Heart left ventricle (tissue), 16 donors: ENCODE measurements at places on chromosomes 7 and 10.

- DNase-seq = peak; percentile 53
Observed at GRCh38 chr10:74156919-74157289, 5.9 kb downstream of the ADK start.

DNA sequence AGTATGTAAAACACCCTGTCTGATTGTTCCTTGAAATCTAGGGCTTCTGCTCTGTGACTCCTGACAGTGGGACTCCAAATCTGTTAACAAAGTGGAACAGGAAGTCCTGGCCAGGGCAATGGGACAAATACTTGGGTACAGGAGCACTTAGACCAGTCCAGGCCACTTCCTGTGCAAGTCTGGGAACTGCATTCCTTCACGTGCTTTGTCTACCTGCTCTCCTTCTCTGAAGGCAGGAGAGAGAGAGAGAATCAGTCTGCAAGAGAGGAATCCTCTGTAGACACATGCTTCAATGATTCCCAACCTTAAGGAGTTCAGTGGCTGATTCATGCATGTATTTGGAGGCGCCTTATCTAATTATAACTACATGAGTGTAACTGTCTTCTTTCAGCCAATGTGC lies 530.2 kb downstream of the GATA3 start:
- DNase-seq = no peak

DNA sequence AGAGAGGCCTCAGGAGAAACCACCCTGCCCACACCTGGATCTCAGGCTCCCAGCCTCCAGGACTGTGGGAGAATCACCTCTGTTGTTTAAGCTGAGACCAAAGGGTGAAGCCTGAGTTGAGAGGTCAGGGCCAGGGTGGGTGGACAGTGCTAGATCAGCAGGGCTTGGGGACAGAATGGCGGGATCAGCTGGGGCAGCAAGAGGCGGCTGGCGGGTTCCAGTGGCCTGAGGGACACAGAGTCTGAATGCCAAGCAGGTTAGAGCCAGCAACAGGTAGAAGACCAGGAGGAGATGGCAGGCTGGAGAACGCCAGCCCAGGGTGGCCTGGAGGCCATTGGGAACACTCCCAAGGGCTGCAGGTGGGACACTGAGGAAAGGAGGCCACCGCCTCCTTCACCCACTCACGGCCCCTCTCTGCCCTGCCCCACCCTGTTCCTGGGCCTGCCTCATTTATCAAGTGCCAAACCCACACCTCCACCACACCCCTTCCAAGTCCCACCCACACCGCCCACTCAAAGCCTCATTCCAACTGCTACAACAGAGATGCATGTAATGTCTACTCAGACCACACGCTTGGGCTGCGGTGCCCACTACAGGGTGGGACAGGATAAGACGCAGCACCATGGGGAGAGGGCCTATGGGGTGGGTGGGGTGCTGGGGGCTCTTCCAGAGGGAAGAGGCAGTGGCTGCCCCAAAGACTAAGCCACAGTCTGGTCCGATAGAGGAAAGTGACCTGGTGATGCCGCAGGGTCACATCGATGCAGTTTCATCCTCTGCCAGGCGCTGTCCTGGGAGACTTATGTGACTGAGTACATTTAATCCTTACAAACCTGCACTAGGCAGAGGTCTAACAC lies 173.9 kb downstream of the TNS3 start:
- no peak for DNase-seq

- no peak for DNase-seq
Observed at GRCh38 chr7:101273206-101273605, 28.3 kb upstream of the FIS1 start.

- DNase-seq = peak; percentile 47
Observed at GRCh38 chr7:117809958-117810357, 63.3 kb downstream of the CTTNBP2 start.

DNA sequence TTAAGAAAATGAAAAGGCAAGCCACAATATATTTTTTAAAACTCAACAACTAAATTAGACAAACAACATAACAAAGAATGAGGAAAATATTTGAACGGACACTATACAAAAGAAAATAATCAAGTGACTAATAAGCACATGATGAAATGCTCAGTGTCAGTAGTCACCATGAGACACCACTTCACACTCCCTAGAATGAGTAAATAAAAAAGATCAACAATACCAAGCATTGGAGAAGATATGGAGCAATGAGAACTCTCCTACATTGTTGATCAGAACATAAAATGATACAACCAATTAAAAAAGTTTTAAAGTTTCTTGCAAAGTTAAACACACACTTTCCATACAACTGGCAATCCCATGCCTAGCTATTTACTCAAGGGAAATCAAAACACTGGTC lies 222.2 kb downstream of the C7orf25 start:
- no peak for DNase-seq

DNA sequence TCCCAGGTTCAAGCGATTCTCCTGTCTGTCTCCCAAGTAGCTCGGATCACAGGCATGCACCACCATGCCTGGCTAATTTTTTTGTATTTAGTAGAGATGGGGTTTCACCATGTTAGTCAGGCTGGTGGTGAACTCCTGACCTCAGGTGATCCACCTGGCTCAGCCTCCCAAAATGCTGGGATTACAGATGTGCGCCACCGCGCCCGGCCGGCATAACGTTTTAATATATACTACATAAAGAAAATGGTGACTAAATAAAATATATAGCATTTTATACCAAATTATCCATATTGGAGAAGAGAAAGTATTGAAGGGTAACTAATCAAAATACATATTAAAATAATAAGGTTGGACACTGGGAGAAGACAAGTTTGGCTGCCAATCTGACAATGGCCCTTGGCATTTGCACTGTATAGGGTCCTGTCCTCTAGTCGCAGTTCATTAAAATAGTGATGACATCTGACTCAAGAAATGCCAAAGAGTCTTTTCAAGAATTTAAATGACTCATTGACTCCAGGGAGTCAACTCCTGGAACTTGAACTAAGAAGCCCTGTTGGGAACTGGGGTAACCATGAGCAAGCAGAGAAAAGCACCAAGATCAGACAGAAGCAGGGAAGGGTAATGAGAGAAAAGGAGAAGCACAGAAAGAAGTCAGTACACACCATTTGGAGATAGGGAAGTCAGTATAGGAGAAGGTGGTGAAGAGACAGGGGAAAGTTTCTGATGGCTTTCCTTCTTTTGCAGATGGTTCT lies 91.1 kb downstream of the CH25H start:
- no peak for DNase-seq

GRCh38 chr10:52308251-52309031 lies 5.6 kb upstream of the DKK1 start:
- DNase-seq = peak; percentile 52

DNA sequence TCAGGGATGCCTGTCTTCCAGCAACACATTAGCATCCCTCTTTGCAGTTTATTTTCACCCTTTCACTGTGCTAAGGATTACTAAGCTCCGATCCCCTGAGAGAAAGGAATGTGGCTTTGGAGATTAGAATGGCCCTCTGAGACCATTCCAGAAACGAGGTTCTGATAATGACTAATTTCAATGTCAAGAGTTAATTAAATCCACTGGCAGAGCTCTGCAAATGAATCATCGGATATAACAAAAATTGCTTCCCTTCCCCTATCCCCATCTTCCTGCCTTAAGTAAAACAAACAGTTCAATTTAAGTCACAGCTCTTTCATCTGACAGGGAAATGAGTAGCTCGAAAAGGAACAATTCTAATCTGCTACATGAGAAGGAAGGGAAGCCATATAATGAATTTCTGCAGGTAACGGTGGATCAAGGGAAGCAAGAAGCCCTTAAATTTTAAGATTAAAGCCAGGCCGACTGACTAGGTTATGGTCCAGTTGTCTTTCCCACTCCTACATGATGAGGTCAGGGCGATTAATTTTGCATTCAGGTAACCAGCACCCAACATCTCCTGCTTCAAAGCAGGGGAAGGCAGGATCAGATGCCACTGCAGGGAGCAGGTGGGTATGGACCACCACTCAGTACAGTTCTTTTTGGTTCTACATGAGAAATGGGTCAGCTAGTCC lies 50.5 kb downstream of the MALSU1 start:
- no peak for DNase-seq

DNA sequence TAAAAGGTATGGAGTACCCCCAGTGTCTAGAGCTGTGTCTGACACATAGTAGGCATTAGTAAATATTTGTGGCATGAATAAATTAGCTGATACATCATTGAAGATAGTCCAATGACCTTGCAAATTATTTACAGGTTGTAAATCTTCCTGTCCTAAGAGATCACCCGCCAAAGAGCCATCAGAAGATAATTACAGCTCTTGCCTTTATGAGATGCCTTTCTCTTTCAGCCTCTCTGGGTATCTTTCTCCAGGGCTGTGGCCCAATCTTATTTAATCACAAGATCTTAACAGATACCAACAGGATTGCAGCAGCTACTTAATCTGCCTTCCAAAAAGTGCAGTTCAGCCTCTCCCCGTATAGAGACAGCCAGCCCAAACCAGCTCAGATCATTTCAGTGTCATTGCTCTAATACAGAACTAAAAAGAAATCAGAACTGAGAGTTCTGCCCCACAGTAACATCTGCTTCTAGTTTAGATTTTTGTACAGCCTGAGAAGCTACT lies 41.5 kb downstream of the MYOF start:
- DNase-seq = no peak

DNA sequence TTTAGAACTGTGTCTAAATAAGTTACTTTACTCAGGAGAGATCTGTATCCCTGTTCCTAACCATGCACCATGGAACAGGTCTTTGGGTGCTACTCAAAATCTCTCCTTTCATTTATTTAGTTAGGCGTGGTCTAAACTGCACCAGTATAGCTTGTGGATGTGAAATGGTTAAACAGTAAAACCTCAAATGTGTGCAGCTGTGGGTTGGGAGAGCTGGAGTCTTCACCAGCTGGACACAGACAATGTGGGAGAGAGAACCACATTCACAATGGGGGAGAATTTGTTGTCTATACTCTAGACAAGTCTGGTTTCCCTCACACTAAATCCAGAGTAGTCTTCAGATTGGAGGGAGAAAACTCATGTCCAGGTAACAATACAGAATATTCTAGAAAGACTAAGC lies 31.2 kb upstream of the IKZF1 start:
- no peak for DNase-seq

DNA sequence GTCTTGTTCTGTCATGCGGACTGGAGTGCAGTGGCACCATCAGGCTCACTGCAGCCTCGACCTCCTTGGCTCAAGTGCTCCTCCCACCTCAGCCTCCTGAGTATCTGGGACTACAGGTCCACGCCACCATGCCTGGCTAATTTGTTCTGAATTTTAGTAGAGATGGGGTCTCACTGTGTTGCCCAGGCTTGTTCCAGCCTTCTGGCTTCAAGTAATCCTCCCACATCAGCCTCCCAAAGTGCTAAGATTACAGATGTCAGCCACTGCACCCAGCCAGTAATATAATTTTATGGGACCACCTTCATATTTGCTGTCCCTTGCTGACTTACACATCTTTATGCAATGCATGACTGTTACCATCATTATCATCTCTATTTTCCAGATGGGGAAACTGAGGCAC lies 1.5 kb upstream of the HSPB1 start:
- DNase-seq = no peak
